ENCODE measurements at places on chromosomes 1 and 21.

- no peak for DNase-seq
Observed at GRCh38 chr1:94160811-94161210, 39.9 kb upstream of the ABCA4 start.

GRCh38 chr1:202274611-202275010 is 67.1 kb downstream of the UBE2T start:
- no peak for DNase-seq

GRCh38 chr1:15028102-15028501 is 125.4 kb upstream of the TMEM51 start:
- DNase-seq = no peak

DNA sequence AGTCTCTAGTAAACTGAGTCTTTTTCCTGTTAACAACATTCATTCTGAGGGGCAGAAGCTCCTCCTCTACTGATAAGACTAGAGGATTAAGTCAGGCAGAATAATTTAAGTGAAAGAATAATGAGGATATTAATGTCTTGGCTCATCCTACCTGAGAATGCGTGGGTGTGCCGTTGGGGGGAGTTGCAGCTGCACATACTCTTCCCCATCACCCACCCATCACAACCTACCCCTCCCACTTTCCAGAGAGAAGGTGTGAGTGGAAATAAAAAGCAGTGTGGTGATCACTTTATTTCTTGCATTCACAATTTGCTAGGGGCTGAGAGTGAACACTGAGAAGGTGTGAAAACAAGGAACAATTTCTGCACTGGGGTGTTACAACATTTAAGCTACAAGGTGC is 146.8 kb upstream of the MAGI3 start:
- no peak for DNase-seq

DNA sequence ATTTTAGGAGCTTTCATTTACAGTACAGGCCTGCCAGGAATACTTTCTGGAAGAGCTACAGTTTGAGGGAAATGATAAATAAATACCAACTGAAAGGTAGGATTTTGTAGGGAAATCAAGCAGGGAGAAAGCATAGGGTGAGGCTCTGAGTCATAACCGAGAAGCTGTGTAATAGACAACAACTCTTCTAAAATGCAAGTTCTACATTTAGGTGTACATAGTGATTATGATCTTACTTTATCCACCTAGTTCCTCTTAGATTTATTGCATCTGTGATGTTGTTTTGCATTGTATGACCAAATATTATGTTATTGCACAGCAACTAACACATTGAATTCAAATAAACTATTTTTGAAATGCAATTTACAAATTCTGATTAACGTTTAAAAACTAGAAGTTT is 819.3 kb downstream of the PLA2G4A start:
- no peak for DNase-seq

DNA sequence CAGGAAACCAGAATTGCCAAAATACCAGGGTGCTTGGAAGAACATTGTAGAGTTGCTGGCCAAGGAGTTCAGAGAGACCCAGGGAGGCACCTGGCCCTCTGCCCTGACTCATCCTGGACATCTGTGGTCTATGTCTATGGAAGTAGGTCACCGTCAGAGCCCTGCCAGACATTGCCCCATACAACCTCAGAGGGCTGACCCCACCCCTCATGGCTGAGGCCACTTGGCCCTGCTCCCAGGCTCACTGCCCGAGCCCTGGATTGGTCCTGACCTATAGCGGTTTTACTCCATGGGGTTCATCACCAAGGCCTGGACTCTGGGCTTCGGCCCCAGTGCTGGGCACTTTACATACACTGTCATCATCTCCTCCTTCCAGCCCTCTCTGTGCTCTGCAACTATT is 233.1 kb downstream of the PTPRU start:
- DNase-seq = no peak

- DNase-seq = no peak
Observed at GRCh38 chr1:235920596-235921375, 54.1 kb upstream of the LYST start.

DNA sequence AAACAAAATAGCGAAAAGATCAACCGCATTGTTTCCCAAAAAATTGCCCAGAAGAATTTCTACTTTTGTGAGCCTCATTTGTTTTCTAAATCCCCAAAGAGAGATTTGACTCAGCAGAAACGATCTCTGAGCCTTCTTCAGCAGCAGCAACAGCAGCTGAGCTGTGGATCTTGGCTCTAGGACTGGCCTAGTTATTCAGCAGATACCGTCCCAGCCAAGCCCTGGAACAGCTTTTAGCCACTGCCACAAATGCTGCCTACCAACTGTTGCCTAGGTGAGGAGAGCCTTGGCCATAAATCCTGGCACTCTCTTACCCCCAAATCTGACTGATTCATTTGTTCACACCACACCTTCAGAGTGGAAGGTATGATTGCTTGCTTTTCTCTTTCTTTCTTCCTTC is 320.1 kb downstream of the TGFB2 start:
- DNase-seq = no peak

DNA sequence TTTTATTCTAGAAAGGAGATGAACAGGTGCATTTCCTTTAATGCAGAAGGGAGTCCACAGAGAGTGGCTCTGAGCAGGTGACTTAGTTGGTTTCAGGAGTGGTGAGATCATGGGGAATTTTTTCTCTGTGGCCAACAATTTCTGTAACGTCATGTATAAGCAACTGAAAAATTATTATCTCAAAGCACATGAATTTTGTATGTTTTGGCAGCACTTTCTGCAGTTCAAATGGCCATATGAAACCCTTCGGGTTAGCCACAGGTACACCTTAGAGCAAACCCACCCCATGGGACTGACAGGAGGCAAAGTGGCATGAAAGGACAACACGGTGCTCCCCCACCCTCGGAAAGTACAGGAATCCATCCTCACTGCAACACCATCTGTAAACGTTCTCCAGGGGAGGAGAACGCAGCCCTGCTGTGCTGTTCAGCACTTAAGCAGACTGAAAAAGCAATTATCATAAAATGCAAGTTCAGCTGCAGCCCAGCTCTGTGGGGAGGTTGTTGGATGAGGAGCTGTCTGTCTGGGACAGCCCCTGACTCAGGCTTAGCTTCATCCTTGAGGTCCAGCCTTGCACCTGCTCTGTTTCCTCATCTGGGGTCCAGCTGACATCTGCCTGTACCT is 55.8 kb upstream of the CLDN14 start:
- no peak for DNase-seq

- DNase-seq = no peak
Observed at GRCh38 chr21:38769191-38769780, 36.4 kb upstream of the ETS2 start.

GRCh38 chr1:201468844-201469644 is at the start of gene PHLDA3:
Gene PHLDA3 (minus strand): TSS chr1:201469188. CDS start chr1:201468786, 402 bp downstream.
- DNase-seq = peak; percentile 5

GRCh38 chr1:30652152-30652841 is 71.1 kb downstream of the MATN1 start:
- DNase-seq = no peak

GRCh38 chr1:16409536-16410152 is 27.6 kb downstream of the SPATA21 start:
- no peak for DNase-seq

- no peak for DNase-seq
Observed at GRCh38 chr1:7366955-7367665, 404.0 kb upstream of the VAMP3 start.

- DNase-seq = no peak
Observed at GRCh38 chr1:75412616-75413015, 198.3 kb downstream of the SLC44A5 start.

- no peak for DNase-seq
Observed at GRCh38 chr1:240619906-240620621, 8.1 kb upstream of the GREM2 start.

- no peak for DNase-seq
Observed at GRCh38 chr1:201226859-201227488, 36.4 kb downstream of the IGFN1 start.

DNA sequence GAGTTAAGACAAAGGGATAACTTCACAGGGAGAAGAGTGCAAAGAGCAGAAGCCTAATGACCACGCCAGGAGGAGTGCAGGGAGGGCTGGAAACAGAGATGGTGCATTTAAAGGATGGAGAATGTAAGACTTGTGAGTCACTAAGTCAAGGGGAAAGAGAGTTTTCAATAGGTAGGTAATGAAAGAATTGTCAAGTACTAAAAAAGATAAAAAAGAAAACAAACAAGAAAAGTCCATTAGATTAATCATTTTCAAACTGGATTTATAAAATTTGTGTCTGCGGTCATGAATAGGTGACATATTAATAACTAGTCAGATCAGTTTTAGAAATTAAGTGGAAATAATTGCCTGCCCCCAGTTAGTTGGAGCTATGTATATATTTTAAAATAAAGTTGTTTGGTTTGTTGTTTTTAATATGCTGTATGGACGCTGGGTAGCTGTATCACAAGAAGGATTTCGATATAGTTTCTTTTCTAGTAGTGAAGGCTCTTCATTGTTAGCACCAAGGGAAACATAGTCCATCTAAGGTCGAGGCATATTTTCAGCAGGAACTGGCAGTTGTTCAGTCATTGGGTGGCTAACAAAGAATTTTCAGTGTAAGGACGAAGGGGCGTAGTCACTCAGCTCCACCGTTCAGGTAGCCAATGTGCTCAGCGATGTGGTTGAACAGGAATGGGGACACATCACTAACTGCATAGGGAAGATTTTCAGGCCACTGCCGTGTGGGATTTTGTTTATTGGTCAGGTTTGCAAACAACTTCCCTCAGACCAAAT is 203.0 kb downstream of the TGFB2 start:
- DNase-seq = no peak

GRCh38 chr21:45465105-45465504 is 60.1 kb downstream of the COL18A1 start:
- DNase-seq = no peak

GRCh38 chr1:208015255-208015654 is 104.3 kb upstream of the CD34 start:
- DNase-seq = no peak

- no peak for DNase-seq
Observed at GRCh38 chr1:182237329-182237728, 154.3 kb downstream of the GLUL start.

GRCh38 chr1:43241413-43241836 is 28.4 kb upstream of the TMEM125 start:
- DNase-seq = no peak

- DNase-seq = no peak
Observed at GRCh38 chr21:26795866-26796329, 49.3 kb downstream of the ADAMTS1 start.

DNA sequence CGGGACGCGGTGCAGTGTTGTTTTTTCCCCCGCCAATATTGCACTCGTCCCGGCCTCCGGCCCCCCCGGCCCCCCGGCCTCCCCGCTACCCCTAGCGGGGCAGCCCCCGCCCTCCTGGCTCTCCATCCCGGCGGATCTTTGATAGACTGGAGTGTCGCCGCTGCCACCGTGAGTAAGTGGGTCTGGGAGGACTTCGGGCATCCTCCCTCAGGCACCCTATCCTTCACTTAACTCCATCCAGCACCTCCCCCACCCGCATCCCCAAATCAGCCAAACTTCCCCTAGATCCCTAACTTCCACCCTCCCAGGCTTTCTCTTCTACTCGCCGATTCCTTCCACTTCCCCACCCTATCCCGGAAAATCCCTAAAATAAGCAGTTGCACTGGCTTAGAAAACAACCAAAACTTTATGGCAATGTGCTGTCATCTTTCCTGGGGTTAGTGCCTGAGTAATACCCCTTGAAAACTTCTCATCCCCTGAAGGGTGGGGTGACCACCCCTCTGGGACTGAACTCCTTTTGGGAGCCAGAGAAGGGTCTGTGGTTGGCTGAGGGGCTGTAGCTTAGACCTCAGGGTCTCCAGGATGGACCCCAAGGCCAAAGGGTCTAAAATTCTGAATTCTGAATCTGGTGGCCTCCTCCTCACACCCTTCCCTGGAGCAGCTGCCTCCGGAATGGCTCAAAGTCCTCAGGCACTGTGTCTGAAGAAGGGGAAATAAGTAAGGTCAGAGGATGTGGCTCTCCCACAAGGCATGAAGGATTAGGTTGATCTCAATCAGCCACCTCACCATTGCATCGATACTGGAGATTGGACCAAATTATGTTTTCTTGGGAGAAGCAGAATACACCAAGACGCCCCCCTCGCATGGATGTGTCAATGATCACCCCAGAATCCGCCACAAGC is 12.2 kb downstream of the THBS3 start:
- no peak for DNase-seq

GRCh38 chr1:44417351-44418021 is 12.4 kb downstream of the RNF220 start:
- no peak for DNase-seq

GRCh38 chr1:35637401-35637809 is 3.9 kb downstream of the PSMB2 start:
- no peak for DNase-seq

DNA sequence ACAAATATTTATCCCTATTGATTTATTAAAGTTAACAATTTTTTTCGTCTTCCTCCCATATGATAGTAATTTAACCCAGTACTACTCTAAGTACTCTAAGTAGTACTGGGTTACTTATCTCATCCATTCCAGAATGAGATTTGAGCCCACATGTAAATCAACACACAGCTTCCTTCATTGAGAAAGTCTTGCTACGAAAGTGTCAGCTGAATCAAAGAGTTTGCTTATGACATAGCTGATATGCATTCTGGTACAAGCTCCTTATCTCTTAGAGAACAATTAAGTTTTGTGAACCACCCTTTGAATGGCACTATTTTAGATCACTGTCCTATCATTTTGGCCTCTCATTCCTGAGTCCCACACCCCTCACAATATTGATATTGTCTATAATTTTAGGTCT is 2.4 kb upstream of the SLC44A3 start:
- DNase-seq = no peak

- DNase-seq = no peak
Observed at GRCh38 chr1:117659550-117660270, 53.9 kb downstream of the TENT5C start.

DNA sequence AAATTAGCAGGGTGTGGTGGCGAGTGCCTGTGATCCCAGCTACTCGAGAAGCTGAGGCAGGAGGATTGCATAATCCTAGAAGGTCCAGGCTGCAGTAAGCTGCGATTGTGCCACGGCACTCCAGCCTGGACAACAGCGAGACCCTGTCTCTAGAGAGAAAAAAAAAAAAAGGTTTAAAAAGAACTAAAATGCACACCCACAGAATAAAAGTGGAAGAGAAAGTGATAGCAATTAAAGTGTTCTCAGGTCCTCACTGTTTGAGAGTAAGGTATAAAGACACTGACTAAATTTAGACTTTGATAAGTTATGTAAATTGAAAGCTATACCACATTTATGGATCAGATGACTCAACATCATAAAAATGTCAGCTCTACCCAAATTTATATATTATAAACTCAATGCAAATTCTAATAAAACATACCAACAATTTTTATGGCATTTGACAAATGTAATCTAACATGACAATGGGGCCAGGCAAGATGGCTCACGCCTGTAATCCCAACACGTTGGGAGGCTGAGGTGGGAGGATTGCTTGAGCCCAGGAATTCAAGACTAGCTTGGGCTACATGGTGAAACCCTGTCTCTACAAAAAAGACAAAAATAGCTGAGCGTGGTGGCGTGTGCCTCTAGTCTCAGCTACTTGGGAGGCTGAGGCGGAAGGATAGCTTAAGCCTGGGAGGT is 11.8 kb downstream of the ZBTB17 start:
- DNase-seq = no peak

GRCh38 chr1:117611121-117611601 is 5.3 kb downstream of the TENT5C start:
- no peak for DNase-seq

- no peak for DNase-seq
Observed at GRCh38 chr1:111852261-111852721, 96.6 kb downstream of the DDX20 start.
